ENCODE measurements at places on chromosomes 5 and 9. TPM values are rescaled to one million over a fixed set of nuclear protein-coding genes. Genes with fewer than 3 reads are reported as not detected.

The RNF208 gene
- not detected for total RNA-seq

The SLC6A19 gene
- not detected for total RNA-seq

The CRAT gene
- 22.3 TPM for total RNA-seq

The TMC1 gene
- total RNA-seq, result 1.6 TPM

The MAMDC4 gene
- total RNA-seq, result 1.5 TPM

The CYLC2 gene
- total RNA-seq, result not detected

The RPL35 gene
- 2,855 TPM for total RNA-seq

The OR1J2 gene
- total RNA-seq, result not detected

The PFN3 gene
- not detected for total RNA-seq

The ADAMTSL2 gene
- under 0.01 TPM for total RNA-seq

The ADAMTS12 gene
- total RNA-seq, result 0.46 TPM

The GBGT1 gene
- 13.6 TPM for total RNA-seq

The CCNI2 gene
- total RNA-seq, result not detected

The CDH18 gene
- total RNA-seq, result 0.61 TPM
